ENCODE measurements at places on chromosomes 7 and 10.
A peak's percentile ranks its signal among the peaks of the same experiment; 100 is the strongest.

GRCh38 chr10:30671026-30671616 lies 41.6 kb upstream of the LYZL2 start:
- peak; percentile 80 for DNase-seq

GRCh38 chr10:76618171-76618570 lies 1019.4 kb downstream of the KCNMA1 start:
- no peak for DNase-seq

GRCh38 chr7:22001345-22002004 lies 55.8 kb upstream of the CDCA7L start:
- peak; percentile 81 for DNase-seq

DNA sequence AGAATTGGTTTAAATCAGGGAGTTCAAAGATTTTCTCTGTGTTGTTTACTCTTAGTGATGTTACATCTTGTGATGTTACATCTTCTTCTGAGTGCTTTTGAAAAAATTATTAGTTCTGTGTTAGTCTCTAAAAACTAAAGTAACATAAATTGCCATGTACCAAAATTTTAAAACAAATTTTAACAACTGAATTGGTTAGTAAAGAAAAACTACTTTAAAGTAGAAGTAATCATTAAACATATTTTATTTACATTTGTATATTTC lies 5.2 kb upstream of the IGF2BP3 start:
- no peak for DNase-seq

DNA sequence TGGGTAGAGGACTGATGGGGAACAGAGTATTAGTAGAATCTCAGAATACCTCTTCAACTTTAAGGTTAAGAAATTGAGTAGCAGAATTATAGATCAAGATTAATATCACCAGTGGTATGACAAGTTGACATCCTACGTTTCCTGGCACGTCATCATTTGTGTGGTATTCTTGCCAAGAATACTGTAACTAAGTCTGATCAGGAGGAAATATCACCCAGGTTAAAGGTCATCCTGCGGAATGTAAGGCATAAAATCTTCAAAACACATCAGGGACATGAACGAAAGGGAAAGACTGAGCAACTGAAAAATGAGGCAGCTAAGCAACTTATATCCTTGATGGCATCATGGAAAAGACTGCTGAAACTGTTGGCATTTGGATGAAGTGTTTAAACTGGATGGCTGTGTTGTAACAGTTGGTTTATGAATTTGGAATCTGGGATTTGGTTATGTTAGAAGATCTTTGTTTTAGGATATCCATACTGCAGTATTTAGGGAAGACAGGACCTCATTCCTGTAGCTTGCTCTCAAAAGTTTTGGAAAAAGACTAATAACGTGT lies 86.1 kb downstream of the TRIM24 start:
- no peak for DNase-seq

DNA sequence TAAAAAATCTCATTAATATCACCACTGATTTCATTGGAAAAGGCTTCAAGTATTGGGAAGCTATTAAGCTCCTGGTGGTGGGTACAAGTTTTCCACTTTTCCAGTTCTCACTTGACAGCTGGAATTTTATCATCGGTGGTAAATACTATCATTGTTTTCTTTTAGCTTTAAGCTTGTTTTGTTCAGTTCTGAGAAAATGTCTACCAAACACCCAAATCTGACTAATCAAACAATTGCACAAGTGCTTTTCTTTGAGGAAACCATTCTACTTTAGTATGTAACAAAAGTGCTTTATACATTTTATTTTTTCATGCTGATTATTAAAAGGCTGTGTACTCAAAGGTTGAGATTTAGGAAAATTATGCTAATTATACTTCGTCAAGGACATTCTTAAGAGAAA lies 7.9 kb downstream of the PRPF18 start:
- DNase-seq: no peak

DNA sequence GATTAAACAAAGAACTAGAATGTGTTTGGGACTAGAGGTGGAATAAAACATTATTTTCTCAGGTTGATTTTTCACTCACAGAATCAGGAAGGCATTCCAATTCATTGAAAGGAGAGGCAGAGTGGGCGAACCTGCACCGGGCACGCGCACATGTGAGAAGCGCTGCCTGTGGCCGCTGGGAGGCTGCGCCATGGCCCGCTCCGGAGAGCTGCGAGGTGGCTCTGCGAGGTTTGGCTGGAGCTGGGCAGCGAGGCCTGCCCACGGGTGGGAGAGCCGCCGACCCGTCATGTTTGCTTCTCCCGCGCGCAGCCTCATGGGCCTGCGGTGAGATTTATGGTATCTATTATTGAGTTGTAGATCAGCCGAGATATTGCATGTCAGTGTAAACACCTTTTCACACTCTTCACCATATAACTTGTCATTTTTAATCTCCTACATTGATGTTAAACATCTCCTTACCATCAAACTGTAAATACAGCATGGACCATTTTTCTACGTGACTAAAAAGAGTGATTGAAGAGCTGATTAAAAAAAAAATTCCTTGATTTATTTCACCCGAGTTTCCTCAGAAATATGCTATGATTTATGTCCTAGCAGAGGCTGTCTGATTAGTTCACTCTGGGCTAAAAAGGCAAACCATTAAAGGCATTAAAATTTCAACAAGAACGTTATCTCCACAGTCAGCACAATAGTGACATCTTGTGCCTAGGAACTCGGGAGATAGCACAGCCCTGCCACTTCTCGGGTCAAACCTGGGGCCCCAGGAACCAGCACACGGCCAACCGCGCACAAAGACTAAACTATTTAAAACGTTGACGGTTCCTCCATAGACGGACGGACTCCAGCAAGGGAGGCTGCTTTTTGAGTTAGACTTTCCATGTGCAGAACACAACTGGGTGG lies 96.6 kb upstream of the RNF32 start:
- no peak for DNase-seq
